Tibial nerve (tissue), 4 donors: ENCODE measurements at places on chromosomes 6 and 20.

DNA sequence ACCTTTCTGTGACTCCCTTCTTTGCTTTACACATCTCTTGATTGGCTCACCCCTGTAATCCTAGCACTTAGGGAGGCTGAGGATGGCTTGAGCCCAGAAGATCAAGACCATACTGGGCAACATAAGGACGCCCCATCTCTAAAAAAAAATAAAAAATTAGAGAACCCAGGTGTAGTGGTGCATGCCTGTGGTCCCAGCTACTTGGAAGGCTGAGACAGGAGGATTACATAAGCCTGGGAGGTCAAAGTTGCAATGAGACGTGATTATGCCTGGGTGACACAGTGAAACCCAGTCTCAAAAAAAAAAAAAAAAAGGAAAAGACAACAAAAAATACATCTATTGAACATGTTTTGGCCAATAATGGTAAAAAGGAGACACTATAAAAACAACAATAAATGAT is 37.8 kb downstream of the CHD6 start:
- no peak for DNase-seq
- no peaks in the 10 kb centered on the region for H3K4me1 ChIP-seq
- H3K27ac ChIP-seq, result no peak overlapping the region
- H3K4me3 ChIP-seq, result no peak overlapping the region
- H3K27me3 ChIP-seq, result no peaks in the 10 kb centered on the region
- no peaks in the 10 kb centered on the region for H3K36me3 ChIP-seq

DNA sequence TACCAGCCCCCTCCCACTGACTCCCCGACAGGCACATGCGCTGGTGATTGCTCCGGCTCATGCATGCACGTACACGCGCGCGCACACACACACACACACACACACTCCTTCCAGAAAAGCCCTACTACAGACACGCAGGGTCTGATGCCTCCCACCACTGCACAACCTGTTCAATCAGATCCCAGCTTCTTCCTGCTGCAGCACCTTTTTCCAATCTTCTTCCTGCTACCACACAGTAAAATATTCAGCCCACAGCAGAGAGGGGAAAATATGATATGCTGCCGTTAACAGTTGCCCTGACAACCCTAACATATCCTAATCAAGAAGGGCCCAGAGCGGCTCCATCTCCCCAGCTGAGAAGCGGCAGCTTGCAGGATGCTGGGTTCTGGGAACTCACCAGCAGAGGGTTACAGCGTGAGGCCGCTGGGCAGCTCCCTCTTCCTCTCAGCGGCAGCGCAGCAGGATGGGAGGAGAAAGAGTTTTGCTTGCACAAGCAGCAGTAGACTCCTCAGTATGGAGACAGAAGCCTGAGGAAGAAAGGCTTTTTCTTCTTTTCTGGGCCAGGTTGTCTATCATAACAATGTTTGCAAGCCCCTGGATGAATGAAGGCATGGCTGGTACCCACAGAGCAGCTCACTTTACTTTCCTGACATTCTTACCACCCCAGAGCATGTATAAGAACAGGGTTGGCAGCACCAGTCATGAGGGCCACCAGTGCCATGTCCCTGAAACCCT is 23.9 kb downstream of the MAP7 start:
- no peak for DNase-seq
- no peaks in the 10 kb centered on the region for H3K4me1 ChIP-seq
- no peaks in the 10 kb centered on the region for H3K36me3 ChIP-seq
- H3K27me3 ChIP-seq, result no peaks in the 10 kb centered on the region

DNA sequence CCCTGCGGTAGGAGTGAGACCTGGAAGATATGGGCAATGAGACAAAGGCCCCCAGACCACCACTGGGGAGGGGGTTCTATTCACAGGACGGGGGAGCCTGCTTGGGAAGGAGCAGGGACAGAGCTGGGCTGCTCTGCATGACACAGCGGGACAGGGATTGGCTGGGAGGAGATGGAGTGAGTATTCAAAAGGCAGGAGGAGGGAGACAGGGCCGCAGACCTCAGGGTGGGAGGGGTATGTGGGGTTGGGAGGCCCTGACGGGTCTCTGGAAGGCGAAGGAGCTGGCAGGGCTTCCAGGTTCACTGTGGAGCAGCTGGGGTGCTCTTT is 60.8 kb upstream of the RPS6KA2 start:
- H3K4me3 ChIP-seq, result no peak overlapping the region
- no peaks in the 10 kb centered on the region for H3K4me1 ChIP-seq
- H3K27ac ChIP-seq, result no peak overlapping the region
- H3K36me3 ChIP-seq, result no peaks in the 10 kb centered on the region
- H3K27me3 ChIP-seq, result no peaks in the 10 kb centered on the region

- H3K27ac ChIP-seq, result no peak overlapping the region
- no peak for DNase-seq
- H3K4me3 ChIP-seq, result no peak overlapping the region
- H3K36me3 ChIP-seq, result no peaks in the 10 kb centered on the region
- no peaks in the 10 kb centered on the region for H3K27me3 ChIP-seq
Observed at GRCh38 chr6:21764989-21765388, 171.4 kb downstream of the SOX4 start.

DNA sequence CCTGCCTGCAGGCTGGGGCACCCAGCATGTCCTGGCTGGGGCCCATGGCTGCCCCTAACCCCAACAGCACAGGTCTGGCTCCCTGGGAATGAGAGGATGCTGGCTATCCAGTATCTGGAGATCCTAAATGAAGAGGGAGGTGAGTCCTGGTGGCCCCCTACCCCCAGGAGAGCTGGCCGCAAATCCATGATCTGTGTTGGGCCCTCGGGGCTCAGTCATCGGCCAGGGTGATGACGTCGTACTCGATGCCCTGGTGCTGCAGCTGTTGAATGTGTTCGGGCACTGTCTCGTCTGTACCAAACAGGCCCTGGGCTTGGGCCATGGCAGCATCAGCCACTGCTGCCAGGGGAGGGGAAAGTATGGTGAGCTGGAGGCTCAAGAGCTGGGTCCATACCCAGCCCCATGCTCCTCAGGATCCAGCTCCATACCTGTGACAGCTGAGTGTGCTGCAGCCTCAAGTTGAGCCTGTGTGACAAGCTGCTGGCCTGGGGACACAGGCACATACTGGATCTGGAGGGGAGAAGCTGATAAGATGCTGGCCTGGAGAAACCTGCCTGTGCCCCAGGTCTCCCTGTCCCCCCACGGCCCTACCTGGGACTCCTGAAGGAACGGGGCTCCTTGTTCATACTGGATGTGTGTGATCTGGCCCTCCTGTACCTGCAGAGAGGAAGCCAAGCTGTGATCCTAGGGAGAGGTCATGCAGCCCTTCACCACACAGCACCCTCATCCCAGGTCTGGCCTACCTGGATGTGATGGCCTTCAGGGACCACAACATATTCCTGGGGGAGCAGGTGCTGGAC is 14.5 kb downstream of the PCIF1 start:
- peaks cover 26% of the 10 kb centered on the region for H3K4me1 ChIP-seq
- no peak overlapping the region for H3K27ac ChIP-seq
- peaks cover 100% of the 10 kb centered on the region for H3K36me3 ChIP-seq
- no peak overlapping the region for H3K4me3 ChIP-seq
- H3K27me3 ChIP-seq, result no peaks in the 10 kb centered on the region

- H3K36me3 ChIP-seq, result no peaks in the 10 kb centered on the region
- no peaks in the 10 kb centered on the region for H3K4me1 ChIP-seq
- H3K4me3 ChIP-seq, result no peak overlapping the region
- no peak for DNase-seq
- H3K27me3 ChIP-seq, result no peaks in the 10 kb centered on the region
Observed at GRCh38 chr6:167272696-167273379, 18.3 kb upstream of the UNC93A start.

- DNase-seq, result no peak
- no peak overlapping the region for H3K4me3 ChIP-seq
- peaks cover 18% of the 10 kb centered on the region for H3K4me1 ChIP-seq
- H3K27me3 ChIP-seq, result no peaks in the 10 kb centered on the region
Observed at GRCh38 chr6:166173281-166173951, 5.8 kb upstream of the TBXT start.
